ENCODE measurements at places on chromosomes 5 and 9.
A peak's percentile ranks its signal among the peaks of the same experiment; 100 is the strongest.

DNA sequence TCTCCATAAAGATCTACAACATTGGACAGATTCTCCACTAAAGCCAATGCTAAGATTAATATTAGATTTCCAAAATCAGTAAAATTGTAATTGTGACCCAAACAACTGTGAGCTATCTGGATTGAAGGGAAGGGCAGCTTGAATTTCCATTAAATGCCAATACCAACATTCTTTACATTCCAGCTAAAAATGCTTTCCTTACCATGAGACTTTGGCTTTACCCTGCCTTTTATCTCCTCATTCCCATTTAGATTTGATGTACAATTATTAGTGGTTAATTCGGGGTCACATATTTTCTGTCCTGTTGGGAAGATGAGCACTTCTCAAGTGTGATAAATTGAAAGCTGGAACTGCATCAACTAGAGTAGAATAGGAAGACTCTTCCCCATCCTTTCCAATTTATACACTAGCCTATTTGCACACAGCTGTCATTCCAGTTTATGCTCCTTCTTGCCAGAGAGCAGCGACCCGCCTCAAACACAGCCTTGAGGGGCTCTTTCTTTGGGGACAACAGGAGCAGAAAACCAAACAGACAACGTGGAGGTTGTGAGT lies 33.1 kb upstream of the MYOT start:
- DNase-seq, result peak; percentile 30

- no peak for DNase-seq
Observed at GRCh38 chr9:31335529-31336234, 1048.8 kb upstream of the ACO1 start.

DNA sequence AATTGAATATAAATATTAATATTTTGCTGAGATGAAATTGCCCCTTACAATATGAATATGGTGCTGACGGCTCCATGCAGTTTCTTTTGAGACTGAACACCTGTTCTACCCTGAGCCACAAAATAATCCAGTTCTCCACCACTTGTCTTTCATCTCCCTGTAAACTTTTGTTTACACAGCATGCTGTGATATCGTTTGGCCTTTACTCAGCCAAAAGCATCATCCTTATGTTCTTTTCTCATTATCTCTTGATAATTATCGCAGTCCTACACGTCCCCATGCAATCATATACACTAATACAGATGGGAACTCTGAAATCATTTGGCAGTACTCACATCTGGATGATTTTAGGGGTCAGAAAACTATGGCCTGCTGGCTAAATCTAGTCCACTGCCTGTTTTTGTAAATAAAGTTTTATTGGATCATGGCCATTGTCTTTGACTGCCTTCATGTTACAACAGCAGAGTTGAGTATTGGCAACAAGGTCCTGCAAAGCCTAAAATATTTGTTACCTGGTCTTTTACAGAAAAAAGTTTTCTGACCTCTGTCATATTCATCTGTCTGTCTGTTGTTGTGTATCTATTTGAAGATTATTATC lies 53.3 kb downstream of the AOPEP start:
- DNase-seq, result no peak

DNA sequence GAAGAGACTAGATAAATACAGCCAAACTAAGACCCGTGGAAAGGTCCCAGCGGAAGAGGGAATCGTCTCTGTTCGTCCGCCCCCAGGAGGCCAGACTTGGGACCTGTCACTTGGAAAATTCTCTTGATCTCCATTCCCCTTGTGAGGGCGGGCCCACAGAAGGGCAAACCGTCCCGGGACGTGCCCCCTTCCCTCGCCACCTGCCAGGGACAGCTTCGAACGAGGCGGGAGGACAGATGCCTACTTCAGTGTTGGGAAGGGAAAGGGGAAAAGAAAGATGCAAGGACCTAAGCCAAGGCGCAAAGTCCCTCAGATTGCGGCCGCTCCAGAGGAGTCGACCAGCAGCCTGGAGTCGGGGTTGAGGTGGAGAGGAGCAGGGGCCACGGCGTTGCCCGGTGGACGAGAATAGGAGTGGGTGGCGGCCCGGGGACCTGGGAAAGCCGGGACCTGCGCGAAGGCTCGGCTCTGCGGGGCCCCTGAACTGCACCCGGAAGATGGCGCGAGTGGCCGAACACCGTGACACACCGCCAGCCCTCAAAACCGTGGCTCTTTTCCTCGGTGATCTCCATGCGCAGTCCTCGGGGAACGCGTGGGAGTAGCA lies 4.4 kb upstream of the EBF1 start:
- no peak for DNase-seq

DNA sequence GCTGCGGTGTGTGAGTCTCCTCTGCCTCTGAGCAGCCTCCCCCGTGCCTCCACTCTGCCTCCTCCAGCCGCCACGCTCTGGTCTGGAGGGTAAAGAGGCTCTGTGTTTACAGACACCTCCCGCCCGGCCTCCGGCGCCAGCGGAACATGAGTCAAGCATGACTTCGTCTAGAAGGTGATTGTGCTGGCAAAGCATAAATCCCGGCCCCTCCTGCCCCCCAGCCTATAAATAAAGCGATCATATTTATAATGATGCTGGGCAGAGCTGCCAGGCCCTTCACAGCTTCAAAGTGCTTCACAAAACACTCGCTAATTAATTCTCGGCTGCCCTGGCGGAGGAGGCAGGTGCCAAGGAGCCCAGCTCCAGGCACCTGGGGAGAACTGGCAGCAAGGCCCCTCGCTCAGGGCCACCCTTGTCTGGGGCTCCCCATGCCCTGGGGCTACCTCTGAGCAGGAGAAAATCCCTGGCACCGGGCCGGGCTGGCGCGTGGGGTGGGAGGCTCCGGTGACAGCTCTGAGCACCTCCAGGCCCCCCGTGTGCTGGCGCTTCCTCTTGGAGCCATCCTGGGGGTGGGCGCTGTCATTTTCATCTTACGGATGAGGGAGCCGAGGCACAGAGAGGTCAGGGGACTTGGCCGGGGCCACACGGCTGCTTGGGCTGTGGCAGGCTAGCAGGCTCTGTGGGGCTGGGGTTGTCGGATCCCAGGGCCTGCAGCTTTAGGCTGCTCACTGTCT lies 87.8 kb downstream of the RXRA start:
- DNase-seq, result peak; percentile 97

GRCh38 chr9:2016408-2017330 lies 1.5 kb downstream of the SMARCA2 start:
- peak; percentile 75 for DNase-seq

DNA sequence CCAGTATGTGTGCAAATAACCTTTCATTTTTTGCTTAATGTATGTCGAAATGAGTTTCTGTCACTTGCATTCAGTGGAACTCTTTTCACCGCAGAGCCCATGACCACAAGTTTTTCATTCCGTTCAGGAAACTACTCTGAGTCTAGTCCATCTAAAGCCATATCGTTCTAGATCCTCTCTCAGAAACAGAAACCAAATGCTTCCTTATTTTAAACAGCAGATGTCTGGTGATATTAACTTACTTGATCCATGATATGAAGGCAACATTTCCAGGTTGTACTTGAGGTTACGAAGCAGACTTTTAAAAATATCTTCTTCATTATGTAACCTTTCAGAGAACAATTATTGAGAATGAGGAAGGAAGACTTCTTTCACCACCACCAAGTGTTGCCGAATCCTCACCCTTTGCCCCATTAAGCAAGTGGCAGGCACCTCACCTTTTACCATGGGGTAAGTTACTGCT lies 72.4 kb upstream of the GNAQ start:
- DNase-seq, result no peak

- no peak for DNase-seq
Observed at GRCh38 chr9:12416716-12417115, 276.5 kb upstream of the TYRP1 start.

GRCh38 chr9:911005-911404 lies 65.5 kb upstream of the DMRT3 start:
- DNase-seq, result no peak

- no peak for DNase-seq
Observed at GRCh38 chr9:2923766-2924379, 80.0 kb upstream of the PUM3 start.

DNA sequence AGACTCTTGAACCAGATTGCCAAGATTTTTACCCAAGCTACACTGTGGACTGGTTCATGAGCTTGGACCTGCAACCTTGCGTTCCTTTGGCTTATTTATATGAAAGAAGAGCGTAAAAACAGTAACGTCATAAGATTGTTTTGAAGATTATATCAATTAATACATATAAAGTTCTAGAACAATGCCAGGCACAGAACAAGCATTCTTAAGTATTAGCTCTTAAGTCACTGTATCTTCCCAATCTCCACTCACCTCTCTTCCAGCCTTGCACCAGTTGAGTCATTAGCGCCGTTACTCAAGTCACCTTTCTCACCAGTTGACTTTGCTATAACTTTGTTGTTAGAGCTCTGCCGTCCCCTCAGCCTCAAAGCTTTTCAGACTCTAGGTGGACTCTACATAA lies 415.7 kb downstream of the PLK2 start:
- no peak for DNase-seq

DNA sequence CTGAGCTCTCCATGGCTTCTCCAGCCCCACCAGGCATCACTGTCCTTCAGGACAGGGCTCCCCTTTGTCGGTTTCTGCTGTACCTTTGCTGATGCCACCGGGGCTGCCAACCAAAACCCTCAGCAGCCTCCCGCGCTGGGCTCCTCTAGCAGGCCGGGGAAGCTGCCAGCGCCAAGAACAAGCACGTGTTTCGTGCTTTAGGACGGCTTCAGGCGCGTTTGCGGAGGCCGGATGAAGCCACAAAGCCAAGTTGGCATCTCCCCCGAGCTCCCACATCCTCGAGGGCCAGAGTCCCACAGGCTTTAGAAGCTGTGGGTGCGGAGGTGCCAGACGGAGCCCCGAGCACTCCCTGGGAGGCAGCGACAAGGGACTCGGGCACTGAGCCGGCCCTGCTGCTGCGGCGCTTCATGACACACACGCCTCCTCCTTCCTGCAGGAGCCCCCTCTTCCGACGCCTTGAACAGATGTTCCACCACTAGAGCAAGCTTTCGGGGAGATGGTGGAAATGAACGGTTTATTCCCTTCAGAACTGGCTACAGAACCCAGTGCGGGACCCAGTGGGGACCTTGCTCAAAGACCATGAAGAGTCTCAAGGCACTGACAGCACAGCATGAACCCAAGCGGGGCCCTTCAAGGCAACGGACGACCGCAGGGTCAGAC lies 36.7 kb downstream of the SARDH start:
- no peak for DNase-seq

- no peak for DNase-seq
Observed at GRCh38 chr5:57937025-57937424, 454.4 kb upstream of the ACTBL2 start.

- DNase-seq, result no peak
Observed at GRCh38 chr5:40401284-40402006, 278.3 kb upstream of the PTGER4 start.
